ENCODE measurements at places on chromosomes 16 and 17. TPM values are rescaled to one million over a fixed set of nuclear protein-coding genes. Genes with fewer than 3 reads are reported as not detected.

Gene BIRC5
- total RNA-seq = 1.7 TPM

GRCh38 chr16:86768999-86769398, 190.7 kb downstream of the FOXL1 start:
- no peak for DNase-seq

Gene EXOC3L1
- 3.1 TPM for total RNA-seq

Gene NDE1
- total RNA-seq = 38.1 TPM

GRCh38 chr17:28765038-28765437, 21.2 kb downstream of the TRAF4 start:
- no peak for DNase-seq

- no peak for DNase-seq
These were observed 13.5 kb downstream of the MAPT start for GRCh38 chr17:45907750-45908395.

GRCh38 chr17:47287639-47288038, 34.0 kb downstream of the ITGB3 start:
- no peak for DNase-seq

DNA sequence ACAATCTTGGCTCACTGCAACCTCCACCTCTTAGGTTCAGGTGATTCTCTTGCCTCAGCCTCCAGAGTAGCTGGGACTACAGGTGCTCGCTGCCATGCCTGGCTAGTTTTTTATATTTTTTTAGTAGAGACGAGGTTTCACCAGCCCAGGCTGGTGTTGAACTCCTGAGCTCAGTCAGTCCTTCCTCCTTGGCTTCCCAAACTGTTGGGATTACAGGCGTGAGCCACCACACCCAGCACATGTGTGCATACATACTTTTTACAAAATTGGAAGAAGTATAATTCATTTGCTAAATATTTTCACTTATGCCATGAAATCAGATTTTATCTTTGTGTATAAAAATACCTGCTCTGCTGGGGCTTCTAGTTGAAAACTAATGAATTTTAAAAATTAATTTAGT, 13.2 kb downstream of the BPTF start:
- no peak for DNase-seq

Gene CDC6
- 1.4 TPM for total RNA-seq

- DNase-seq = no peak
These were observed 208.3 kb upstream of the PMFBP1 start for GRCh38 chr16:72380283-72380682.

- no peak for DNase-seq
These were observed 23.7 kb upstream of the SOX9 start for GRCh38 chr17:72097144-72097543.

DNA sequence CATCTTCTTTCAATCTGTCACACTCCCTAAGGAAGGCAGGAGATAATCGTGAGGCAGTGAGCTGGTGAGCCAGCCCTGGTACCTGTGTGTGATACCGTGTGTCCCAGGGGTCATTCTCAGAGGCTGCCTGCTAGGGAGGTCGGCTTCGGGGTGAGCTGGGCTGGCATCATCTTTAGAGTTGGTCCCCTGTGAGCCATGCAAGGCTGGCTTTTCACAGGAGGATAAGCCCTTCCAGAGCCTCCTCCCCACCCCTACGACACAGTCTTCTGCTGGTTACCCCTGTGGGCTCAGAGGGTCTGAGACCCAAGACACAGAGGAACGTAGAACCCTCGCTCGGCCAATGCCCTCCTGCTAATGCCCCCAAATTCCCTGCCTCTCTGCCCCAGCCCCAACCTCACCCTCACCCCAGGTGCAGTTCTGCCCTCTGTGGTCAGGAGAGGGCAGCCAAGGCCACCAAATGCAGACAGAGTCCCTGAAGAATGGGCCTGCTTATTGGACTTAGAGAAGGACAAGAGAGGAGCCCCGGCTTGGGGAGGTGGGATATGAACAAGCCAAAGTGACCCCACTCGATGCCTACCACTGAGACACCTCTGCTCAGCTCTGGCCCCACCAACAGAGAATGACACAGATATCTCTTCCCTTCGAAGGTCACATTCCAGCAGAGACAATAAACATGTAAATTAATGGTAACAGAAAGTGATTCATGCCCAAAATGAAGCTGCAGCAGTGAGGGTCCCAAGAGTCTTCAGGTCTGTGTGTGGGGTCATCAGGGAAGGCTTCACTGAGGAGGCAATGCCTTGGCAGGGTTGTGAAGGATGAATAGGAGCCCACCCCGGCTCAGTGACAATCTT, 80.8 kb upstream of the CCL1 start:
- DNase-seq = peak; percentile 10

Gene FOXN1
- total RNA-seq = not detected

DNA sequence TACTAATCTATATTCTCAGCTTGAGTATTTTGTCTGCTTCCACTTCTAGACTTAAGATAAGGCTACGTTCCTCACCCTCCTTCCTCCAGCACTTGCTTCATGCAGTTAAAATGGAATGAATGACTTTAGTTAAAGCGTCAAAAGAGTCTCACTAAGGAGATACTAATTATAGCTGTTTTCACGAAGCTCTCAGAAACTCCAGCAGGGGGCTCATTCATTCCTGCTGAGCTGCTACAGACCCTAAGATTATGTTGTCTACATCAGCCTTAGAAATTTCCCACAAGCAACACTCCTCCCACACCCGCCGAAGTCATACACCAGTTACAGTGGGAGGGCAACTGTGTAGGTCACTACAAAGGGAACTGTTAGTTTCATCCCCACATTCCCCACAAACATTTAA, 57.0 kb upstream of the KIFC3 start:
- no peak for DNase-seq

DNA sequence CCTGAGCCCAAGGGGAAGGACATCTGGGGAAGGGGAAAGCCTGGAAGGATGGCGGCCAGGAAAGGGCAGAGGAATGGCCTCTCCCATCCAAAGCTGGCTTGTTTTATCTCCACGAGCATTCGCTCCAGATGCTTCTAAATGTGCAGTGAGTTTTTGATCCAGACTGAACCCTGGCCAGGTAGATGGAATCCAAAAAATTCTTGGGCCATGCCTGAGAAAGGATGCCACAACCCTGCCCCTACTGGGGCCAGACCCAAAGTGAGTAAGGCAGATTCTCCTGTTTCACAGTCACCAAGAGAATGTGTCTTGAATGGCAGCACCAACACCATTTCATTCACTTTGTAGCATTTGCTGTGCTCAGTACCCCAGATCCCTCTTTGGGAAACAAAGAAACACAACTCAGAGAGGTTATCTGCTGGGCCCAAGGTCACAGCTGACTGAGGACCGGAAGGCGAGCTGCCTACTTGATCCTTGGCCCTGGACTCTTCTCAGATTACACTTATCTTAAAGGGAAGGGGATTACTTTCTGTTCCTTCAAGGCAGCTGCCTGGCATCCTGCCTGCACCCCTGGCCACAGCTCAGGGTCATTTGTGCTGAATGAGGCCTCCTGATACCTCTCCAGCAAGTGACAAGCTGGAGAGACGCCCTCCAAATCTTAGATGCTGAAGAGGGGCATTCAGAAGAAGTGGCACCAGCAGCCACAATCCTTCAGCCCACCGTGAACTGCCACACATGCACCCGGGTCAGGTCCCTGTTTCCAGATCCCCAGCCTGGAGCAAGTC, 3.6 kb downstream of the LRRC75A start:
- no peak for DNase-seq

DNA sequence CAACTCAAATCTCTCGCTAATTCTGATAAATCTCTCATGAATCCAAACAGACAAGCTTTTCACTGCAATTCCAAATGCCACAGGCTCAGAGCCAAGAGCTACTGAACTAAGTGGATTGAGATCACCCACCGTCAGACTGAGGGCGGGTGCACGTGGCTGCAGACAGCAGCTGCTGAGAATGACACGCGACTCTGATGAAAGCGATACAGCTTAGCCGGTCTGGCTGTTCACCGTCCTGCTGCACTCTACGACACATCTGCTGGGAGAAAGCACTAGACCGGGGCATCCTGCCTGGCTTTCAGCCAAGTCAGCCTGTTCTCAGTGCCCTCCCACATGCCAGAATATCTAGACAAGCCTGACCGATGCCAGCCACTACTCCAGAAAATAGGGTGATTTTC, 42.6 kb downstream of the KLHDC4 start:
- no peak for DNase-seq

DNA sequence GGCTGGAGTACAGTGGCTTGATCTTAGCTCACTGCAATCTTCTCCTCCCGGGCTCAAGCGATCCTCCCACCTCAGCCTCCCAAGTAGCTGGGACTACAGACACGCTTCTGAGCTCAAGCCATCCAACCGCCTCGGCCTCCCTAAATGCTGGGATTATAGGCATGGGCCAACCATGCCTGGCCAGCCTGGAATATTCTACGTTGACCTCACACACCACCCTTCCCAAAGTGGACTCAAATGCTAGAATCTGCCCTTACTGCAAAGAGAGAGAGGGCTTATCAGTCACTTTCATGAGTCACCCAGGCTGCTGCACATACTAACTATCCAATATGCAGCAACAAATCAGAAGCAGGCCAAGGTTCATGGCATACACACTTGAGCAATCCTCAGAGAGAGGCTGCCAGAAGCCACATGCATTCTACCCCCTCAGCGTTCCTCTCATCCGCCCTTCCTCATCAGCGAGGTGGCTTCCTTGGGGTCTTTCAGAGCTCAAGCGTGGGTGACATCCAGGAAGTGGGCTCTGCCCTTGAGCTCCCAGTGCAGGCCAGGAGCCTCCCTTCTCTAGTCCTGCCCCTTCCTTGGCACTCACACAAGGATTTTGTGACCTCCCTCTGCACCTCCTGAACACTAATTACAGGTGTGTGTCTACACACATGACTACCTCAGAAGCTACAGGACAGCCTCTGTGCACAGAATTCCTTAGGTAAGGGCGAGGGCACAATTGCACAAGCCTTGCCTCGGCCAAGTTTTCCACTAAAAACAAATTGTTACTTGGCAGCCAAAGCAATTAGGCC, 24.8 kb upstream of the SIAH1 start:
- no peak for DNase-seq

Gene RASL10B
- total RNA-seq = 1.1 TPM

- DNase-seq = no peak
These were observed 178.3 kb downstream of the MRTFB start for GRCh38 chr16:14249291-14250032.

DNA sequence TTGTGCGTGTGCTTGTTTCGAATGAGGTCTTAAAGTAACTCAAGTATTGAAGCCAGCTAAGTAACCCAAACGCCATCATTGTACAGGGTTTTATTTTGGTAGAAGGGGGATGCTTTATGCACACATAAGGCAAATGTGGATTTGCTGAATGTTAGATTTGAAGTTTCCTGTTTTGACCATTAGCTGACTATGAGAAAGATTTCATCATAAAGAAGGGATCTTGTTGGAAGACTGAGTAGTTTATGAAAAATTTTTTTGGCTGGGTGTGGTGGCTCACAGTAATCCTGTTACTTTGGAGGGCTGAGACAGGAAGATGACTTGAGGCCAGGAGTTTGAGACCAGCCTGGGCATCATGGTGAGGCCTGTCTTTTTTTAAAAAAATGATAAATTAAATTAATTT, 10.0 kb upstream of the ZFP3 start:
- no peak for DNase-seq
